ENCODE measurements at places on chromosomes 16 and 17.
A peak's percentile ranks its signal among the peaks of the same experiment; 100 is the strongest.

- DNase-seq: no peak
Observed at GRCh38 chr16:62213763-62214162, 177.5 kb upstream of the CDH8 start.

DNA sequence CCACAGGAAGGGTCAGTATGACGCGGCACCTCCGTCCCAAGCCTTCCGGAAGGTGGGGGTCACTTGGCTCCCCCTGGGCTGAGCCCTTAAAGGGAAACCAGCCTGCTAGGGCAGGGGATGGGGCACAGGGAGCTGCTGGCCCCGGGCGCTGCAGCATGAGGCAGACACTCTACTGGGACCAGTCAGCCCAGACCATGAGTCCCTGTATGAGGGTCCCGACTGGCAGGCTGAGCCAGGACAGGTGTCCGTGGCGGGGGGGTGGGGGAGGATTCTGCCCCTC, 43.4 kb upstream of the ZC3H18 start:
- no peak for DNase-seq

DNA sequence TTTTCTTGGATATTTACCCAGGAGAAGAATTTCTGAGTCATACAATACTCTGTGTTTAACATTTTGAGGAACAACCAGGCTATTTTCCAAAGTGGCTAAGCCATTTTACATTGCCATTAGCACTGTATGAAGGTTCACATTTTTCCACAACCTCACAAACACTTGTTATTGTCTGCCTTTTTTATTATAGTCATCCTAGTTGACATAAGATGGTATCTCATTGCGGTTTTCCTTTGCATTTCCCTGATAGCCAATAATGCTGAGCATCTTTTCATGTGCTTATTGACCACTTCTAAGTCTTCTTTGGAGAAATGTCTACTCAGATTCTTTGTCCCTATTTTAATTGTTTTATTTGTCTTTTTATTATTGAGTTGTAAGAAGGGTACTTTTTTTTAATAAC, 107.4 kb upstream of the CES5A start:
- no peak for DNase-seq

DNA sequence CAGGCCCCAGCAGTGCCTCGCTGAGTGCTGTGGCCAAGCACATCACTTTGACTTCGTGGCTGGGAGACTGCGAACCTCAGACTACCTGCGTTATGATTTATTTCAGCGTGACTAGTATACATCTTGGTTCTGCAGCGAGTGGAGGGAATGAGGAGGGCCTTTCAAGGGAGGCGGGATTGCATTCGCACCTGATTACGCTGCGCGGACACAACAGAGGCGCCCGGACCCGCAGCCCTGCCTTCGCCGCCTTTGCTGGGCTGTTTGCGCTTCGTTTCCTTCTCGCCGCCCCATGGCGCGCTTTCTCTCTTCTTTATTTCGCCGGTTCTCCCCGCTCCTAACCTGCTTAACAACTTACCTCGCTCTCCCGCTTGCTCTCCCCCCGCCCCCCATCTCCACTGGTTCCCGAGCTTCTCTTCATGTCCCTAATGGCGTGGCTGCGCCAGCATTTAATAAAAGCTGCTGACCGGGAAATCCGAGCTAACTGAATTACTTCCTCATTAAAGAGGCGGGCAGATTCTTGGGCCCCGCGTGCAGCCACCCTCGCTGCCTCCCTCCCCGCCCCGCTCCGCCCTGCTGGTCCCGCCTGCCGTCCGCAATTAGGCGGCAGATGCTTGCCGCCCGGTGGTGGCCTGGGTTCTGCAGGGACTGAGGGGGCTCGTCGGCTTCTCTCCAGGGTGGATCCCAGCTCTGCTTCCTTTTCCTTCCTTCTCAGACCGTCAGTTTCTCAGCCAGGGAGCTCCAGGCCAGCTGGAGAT, 257.6 kb upstream of the SDK2 start:
- peak; percentile 8 for DNase-seq

DNA sequence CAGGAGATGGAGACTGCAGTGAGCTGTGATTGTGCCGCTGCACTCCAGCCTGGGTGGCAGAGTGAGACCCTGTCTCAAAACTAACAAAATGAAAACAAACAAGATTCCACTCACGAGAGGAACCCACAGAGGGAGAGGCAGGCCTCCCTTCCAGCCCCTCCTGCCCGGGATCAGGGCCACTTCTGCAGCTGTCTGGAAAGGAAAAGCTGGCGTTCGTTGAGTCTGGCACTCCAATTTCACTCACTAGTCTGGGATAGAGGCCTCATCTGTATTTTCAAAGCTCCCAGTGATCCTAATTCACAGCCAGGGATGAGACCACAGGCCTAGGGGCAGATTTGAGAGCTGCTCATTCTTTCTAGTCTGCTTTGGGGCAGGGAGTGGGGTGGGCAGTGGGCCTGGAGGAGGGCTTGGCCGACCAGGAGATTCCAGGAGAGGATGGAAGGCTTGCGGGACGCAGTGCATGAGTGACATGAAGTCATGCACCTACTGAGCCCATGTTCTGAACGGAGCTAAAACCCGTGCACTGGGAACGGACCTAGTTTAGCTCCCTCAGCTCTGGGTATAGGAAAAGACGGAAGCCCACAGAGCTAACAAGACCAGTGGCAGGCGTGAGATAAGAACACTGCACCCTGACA, 54.0 kb downstream of the COTL1 start:
- no peak for DNase-seq

- DNase-seq: no peak
Observed at GRCh38 chr16:596736-597060, 6.8 kb downstream of the RAB40C start.

- no peak for DNase-seq
Observed at GRCh38 chr17:218432-219110, 37.1 kb upstream of the DOC2B start.

DNA sequence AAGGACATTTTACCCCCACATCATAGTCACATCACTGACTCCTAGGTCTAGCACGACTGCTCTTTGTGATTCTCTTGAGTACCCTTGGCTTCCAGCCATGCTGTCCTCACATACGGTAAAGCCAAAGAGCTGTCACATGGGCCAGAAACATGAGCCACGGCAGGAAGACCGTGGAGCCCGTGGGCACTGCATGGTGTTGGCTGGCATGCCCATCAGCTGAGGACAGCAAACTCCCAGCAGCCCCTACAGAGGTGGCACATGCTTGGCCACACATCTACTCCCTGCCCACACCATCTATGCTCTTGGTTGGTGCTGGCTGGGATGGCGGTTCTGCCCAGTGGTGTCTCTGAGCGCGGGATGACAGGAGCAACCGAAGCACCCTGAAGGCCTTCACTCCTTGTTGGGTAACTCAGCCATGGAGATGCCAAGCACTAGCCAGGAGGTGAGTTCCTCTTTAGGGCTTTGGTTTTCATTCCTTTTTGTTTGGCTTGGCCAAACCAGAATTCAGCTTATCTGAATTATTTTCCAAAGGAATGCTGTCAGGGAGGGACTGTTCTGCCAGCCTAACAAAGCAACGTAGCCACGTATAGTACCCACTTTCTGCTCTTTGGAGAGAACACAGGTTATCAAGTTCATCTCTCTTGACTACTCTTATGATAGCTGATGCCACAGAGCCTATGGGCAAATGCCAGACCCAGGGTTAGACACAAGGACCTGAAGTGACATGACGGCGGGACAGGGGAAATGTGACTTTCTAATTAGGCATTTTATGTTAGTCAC, 10.0 kb downstream of the TNFAIP1 start:
- no peak for DNase-seq

GRCh38 chr17:40427002-40427491, 9.4 kb upstream of the TOP2A start:
- no peak for DNase-seq

DNA sequence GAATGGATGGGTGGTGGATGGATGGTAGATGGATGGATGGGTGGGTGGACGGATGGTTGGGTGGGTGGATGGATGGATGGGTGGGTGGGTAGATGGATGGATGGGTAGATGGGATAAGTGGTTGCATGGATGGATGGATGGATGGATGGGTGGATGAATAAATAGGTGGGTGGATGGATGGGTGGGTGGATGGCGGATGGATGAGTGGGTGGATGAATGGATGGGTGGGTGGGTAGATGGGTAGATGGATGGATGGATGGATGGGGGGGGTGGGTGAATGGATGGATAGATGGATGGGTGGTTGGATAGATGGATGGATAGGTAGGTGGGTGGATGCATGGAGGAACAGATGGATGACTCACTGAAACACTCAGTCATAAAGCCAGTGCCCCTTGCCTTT, 51.0 kb upstream of the FASN start:
- DNase-seq: no peak

- DNase-seq: no peak
Observed at GRCh38 chr17:3900646-3901045, 7.8 kb upstream of the CAMKK1 start.

DNA sequence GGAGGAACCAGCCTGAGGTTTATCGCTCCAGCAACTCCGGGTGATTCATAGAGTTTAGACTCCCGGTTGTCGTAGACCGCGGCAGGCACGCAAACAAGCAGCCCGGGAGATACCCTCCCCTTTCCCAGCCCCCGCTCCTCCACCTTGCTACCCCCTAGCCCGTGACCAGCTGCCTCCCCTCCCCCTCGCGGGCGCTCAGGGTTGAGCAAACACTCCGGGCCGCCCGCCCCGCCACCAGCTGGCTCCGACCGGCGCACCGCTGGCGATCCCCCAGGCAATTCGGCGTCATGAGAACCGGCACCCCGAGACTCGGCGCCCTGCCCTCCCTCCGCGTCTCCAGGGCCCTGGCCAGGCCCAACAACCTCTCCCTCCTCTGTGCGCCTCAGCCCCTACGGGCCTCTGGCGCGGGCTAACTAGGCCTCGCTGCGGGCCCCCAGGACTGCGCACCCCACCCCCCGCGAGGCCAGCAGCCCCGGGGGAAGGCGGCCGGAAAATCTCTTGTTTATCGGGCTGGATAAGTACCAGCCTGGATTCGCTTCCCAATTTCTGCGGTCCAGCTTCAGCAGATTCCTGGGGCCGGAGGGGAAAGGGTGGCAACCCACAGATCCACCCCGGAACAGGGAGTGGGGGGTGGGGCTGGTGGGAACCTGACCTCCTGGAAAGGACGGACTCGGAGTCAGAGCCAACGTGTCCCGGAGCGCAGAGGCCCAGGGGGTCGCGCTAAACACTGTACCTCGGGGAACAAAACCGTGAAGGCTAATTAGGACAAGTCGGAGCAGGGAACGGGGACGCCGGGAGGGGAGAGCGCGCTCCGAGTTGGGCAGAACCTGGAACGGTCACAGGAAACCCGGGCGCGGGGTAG, 951 bp upstream of the GPRC5C start:
- DNase-seq: no peak

GRCh38 chr17:50523208-50523607, 9.3 kb upstream of the EPN3 start:
- DNase-seq: no peak

DNA sequence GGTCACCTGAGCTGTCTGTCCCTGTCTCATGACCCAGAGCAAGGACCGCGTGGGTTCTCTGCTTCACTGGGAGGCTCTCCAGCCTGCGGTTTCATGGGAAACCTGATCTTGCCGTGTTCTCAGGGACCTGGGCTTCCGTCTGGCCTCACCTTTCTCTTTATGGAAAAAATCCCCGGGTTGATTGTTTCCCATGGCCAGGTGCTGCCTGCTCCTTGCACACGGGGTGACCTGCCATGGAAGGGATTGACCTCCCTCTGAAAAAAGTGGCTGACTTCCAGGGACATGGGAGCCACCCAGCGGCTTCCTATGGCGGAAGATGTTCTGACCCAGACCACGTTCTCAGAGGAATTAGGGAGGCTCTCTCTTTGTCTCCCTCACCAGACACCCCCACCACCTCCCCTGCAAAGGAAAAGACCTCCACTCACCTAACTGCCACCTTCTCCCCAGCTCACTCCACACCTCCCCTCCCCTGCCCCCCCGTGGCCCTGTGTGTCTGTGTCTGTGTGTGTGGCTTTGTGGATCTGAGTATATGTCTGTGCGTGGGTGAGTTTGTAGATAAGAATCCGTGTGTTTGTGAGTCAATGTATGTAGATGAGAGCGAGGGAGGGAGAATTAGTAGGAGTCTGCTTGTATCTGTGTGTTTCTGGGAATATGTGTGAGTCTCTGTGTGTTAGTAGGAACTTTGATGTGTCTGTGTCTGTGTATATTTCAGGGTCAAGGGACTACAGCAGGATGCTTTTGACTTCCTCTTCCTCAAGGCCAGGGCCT, 154.6 kb downstream of the NTN1 start:
- no peak for DNase-seq

DNA sequence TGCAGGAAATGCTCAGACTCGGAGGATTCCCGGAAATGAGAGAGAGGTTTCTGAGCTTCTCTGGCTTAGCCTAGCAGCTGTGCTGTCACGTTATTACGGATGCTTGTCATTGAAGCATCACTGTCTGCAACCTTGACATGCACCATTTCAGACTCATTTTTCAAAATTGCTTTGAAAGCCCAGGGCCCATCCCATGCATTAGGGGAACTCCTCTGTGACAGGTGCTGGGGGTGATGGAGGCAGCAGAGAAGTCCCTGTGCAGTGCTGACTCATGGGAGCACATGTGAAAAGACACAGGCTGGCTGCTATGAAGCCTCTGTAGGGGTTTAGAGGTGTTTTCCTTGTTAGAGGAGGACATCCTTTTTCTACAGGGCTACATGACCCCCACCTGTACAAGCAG, 214.0 kb upstream of the MPHOSPH6 start:
- DNase-seq: no peak

- DNase-seq: no peak
Observed at GRCh38 chr16:85529489-85530369, 83.4 kb upstream of the GSE1 start.
